Stromal cell of bone marrow (primary cell): ENCODE measurements at places on chromosomes 5 and 9.

DNA sequence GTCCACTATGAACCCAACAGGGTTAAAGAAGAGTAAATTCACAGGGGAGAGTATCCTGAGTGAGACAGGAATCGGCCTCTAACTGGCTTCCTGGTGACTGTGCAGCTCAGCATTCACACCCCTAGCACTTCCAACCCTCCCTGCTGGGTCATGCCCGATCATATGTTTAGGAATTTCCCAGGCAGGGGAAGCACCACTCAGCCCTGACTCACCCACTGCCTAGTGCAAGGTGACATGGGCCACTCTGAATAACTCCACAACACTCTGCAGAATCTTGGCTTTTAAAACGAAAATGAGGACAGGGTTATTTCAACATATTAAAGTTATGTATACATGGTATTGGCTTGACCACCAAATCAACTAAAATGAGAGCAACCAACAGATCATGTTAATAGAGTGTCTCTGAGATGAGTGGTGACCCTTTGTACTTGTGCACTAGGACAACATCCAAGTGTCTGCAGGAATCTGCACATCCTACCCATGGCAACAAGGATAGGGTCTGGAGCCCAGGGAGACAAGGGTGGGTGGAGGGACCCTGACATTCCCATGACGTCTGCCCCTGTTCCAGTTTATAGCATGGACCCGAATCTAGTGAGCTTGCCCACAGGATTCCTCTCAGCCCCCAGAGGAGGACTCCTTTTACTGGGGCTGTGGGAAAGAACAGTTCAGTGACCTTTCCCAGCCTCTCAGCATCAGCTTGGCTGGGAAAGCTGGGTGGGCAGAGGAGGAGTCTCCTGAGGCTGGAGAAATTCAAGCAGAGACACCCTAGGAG is 485.8 kb downstream of the SEMA5A start:
- DNase-seq, result peak; percentile 89

DNA sequence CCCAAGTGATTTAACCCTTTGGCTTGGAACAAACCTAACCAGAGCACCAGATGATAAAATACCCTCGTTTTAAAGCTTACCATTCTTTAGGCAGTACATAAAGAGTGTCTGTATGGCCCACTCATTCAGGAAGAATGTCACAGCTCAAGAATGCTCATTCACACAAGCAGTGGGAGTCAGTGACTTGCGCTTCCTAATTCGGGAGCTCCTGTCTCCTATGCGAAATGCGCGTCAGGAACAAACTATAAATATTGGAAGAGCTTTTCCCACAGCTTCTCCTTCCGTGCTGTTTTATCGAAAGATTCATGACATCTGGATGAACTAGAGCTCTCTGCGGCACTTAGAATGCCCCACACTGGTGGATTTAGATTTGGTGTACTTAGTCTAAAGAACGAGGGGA is 66.6 kb downstream of the NTRK2 start:
- no peak for DNase-seq

DNA sequence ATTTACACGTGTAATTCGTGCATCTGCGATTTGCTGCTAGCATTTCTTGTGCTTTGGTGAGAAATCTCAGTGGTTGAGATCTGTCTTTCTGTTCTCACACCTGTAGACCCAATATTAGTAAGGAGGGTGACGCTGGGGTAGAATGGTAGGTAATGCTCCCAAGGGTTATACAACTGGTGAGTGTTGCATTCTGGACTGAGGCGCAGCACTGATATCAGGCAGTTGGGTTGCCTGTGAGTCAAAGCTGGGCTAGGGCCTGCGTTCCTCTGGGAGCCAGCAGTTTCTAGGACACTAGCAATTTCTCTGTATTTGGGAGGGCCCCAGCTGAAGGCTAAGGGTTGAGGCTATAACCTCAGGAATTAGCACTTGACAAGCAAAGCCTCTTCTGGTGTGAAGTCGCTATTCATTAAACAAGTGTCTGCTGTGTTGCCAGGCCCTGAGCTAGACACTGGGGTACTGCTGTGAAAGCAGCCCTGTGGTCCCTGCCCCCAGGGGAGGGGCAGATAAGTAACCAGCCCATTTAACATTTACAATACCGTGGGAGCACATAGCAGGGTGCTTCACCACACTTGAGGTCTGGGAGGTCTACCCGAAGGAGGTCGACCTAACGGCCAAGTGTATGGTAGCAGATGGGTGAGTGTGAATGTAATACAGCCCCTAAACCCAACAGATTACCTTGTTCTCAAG is 28.7 kb downstream of the LARP1 start:
- no peak for DNase-seq

GRCh38 chr5:111887706-111888105 is 130.7 kb upstream of the NREP start:
- peak; percentile 21 for DNase-seq
